ENCODE measurements at places on chromosomes 2 and 18.
A peak's percentile ranks its signal among the peaks of the same experiment; 100 is the strongest.

DNA sequence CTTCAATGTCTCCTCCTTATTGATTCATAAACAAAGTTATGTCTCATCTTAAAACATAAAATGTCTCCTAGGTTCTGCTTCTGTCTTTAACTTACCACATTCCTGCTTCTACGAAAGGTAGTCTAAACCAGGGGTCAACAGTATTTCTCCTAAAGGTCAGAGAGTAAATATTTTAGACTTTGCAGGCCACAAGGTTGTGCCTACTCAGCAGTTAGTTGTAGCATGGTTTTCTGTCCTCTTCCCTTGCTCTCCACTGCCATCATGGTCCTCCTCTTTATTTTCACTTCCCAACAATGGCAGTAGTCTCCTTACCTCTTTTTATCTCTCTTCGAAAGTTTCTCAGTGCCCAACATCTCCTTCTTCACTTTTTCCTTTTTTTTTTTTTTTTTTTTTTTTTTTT lies 68.3 kb upstream of the LRP1B start:
- H3K27ac ChIP-seq: no peak overlapping the region
- H3K4me3 ChIP-seq: no peak overlapping the region
- no peaks in the 10 kb centered on the region for H3K4me1 ChIP-seq
- DNase-seq: no peak
- H3K27me3 ChIP-seq: no peaks in the 10 kb centered on the region

DNA sequence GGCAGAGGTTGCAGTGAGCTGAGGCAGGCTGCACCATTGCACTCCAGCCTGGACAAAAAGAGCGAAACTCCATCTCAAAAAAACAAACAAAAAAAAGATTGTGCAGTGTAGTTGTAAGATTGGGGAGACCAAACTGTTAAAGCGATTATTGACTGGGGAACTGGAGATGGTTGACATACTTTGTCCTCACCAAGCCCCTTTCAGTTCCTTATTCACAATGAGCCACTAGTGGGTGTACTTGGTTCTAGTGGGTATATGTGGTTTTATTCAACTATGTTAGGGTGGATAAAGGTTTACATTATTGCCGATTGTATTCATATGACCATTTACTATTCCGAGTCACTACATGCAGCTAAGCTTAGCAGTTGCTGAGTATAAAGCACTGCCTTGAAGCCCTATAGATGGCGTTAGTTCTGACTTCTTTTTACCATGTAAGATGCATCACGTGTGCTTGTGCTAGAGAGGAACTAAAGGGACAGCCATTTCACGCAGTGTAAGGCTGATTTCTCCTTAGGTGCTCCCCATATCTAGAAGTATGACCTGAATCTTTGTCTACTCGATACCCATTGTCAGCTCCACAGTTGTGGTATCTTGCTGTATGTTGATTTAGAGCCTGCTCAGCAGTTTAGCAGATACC lies 12.1 kb downstream of the EIF4E2 start:
- H3K36me3 ChIP-seq: peaks cover 59% of the 10 kb centered on the region
- H3K27ac ChIP-seq: no peak overlapping the region
- H3K27me3 ChIP-seq: no peaks in the 10 kb centered on the region
- no peak overlapping the region for H3K4me3 ChIP-seq
- DNase-seq: no peak

GRCh38 chr18:54813977-54814565 lies 14.2 kb upstream of the RAB27B start:
- peaks cover 7% of the 10 kb centered on the region for H3K27me3 ChIP-seq
- no peak overlapping the region for H3K27ac ChIP-seq
- H3K4me3 ChIP-seq: no peak overlapping the region
- H3K4me1 ChIP-seq: peaks cover 14% of the 10 kb centered on the region

- peaks cover 70% of the 10 kb centered on the region for H3K4me1 ChIP-seq
- H3K27me3 ChIP-seq: no peaks in the 10 kb centered on the region
- peaks cover 32% of the 10 kb centered on the region for H3K36me3 ChIP-seq
- H3K27ac ChIP-seq: no peak overlapping the region
- DNase-seq: no peak
Measured at GRCh38 chr2:197273485-197273884, 37.1 kb downstream of the ANKRD44 start.

- no peaks in the 10 kb centered on the region for H3K36me3 ChIP-seq
- H3K4me3 ChIP-seq: no peak overlapping the region
- peaks cover 5% of the 10 kb centered on the region for H3K27me3 ChIP-seq
- no peak overlapping the region for H3K27ac ChIP-seq
Measured at GRCh38 chr2:23600346-23600745, 215.4 kb downstream of the KLHL29 start.

GRCh38 chr18:34207344-34207851 lies 17.3 kb downstream of the NOL4 start:
- DNase-seq: no peak
- no peak overlapping the region for H3K27ac ChIP-seq
- no peaks in the 10 kb centered on the region for H3K27me3 ChIP-seq
- no peaks in the 10 kb centered on the region for H3K36me3 ChIP-seq

- H3K4me1 ChIP-seq: no peaks in the 10 kb centered on the region
- H3K27ac ChIP-seq: no peak overlapping the region
- no peaks in the 10 kb centered on the region for H3K36me3 ChIP-seq
- no peaks in the 10 kb centered on the region for H3K27me3 ChIP-seq
- no peak for DNase-seq
Measured at GRCh38 chr2:222480497-222480896, 56.2 kb downstream of the SGPP2 start.

- no peaks in the 10 kb centered on the region for H3K27me3 ChIP-seq
- no peak overlapping the region for H3K27ac ChIP-seq
- H3K4me3 ChIP-seq: no peak overlapping the region
- H3K4me1 ChIP-seq: peaks cover 3% of the 10 kb centered on the region
Measured at GRCh38 chr2:54984476-54984875, 65.8 kb downstream of the RTN4 start.

DNA sequence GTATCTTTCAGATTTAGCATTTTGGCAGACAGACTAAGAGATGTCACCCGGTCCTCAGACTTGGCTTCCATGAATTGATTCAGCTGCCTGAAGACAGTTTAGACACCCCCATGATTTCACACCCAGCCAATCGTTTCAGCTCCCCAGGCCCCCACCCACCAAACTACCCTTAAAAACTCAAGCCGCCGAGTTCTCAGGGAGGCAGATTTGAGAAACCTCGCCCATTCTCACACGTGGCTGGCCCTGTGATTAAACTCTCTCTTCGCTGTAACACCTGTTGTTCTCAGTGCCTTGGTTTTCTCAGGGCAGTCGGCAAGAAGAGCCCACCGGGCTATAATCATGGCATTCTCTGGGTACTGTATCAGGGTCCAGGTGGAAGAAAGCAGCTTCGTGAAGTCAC lies 35.2 kb downstream of the UXS1 start:
- peak overlapping the region; percentile 81 for H3K4me3 ChIP-seq
- peak overlapping the region; percentile 98 for H3K27ac ChIP-seq
- H3K4me1 ChIP-seq: peaks cover 76% of the 10 kb centered on the region
- H3K36me3 ChIP-seq: peaks cover 81% of the 10 kb centered on the region
- no peaks in the 10 kb centered on the region for H3K27me3 ChIP-seq

GRCh38 chr18:51811883-51812282 lies 528.1 kb upstream of the DCC start:
- no peaks in the 10 kb centered on the region for H3K27me3 ChIP-seq
- H3K36me3 ChIP-seq: no peaks in the 10 kb centered on the region
- H3K4me3 ChIP-seq: no peak overlapping the region
- DNase-seq: no peak

DNA sequence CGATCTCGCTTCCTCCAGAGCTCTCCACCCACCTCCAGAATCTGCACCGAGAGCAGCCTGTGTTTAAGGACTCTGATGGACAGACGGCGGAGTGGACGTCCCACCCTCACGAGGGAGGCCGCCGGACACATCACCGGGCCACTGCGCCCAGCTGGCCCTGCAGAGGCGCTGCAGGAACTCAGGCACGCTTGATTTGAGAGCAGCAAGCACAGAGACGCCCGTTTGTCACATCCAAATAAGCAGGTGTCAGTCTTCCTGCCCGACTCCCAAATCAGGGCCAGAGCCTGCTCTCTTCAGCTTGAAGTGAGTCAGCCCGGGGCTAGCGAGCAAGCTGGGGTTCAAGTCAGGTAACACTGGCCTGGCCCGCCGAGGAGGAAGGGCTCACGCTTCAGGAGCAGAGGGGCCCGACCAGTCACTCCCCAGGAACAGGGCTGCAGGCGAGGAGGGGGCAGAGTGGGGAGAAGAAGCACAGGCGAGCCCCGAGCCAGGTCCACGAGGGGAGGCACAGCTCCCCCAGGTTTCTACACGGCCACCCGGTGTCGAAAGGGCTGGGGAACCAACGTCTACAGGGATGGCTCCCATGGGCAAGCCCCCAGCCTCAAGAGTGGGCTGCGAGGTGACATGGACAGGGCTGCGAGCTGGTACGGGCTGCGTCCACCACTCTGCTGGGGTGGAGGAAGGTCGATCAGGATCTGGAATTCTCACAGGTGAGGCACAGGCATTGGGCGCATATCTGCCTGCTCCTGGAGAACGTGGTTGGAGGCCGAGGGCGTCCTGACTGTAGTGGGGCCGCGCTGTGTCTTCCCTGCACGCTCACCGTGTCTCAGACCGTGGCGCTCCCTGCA lies 52.5 kb upstream of the CTDP1 start:
- H3K27ac ChIP-seq: no peak overlapping the region
- H3K4me1 ChIP-seq: peaks cover 8% of the 10 kb centered on the region
- no peaks in the 10 kb centered on the region for H3K36me3 ChIP-seq
- no peak overlapping the region for H3K4me3 ChIP-seq
- DNase-seq: no peak

GRCh38 chr2:28348149-28348567 lies 44.5 kb upstream of the FOSL2 start:
- H3K36me3 ChIP-seq: peaks cover 7% of the 10 kb centered on the region
- peak overlapping the region; percentile 87 for H3K27ac ChIP-seq
- DNase-seq: peak; percentile 78
- H3K4me3 ChIP-seq: peak overlapping the region; percentile 47
- peaks cover 25% of the 10 kb centered on the region for H3K27me3 ChIP-seq

DNA sequence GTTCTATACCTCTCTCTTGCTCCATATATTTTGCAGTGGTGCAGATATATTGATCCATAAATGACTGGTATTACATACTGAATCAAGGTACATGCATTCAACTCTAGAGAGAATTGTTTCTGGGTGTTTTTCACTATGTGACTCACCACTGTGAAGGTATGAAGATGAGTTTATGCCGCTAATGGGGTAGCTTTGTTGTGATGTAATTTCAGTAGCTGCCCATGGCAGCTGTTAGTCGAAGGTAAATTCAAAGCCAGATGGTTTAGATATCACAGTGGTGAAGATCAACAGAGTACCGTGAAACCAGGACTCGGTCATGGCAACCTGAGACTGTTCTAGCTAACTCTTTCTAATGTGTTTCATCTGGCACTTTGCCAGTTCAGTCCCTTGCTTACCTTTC lies 50.4 kb downstream of the PKP4 start:
- H3K4me1 ChIP-seq: no peaks in the 10 kb centered on the region
- no peak for DNase-seq
- H3K4me3 ChIP-seq: no peak overlapping the region
- no peaks in the 10 kb centered on the region for H3K27me3 ChIP-seq
- no peaks in the 10 kb centered on the region for H3K36me3 ChIP-seq

- H3K4me1 ChIP-seq: peaks cover 55% of the 10 kb centered on the region
- H3K27me3 ChIP-seq: peaks cover 9% of the 10 kb centered on the region
- peak overlapping the region; percentile 58 for H3K27ac ChIP-seq
- no peak for DNase-seq
- H3K36me3 ChIP-seq: peaks cover 42% of the 10 kb centered on the region
Measured at GRCh38 chr2:149586063-149586462, 1.5 kb downstream of the MMADHC start.

- H3K4me1 ChIP-seq: no peaks in the 10 kb centered on the region
- H3K27me3 ChIP-seq: no peaks in the 10 kb centered on the region
- no peaks in the 10 kb centered on the region for H3K36me3 ChIP-seq
- DNase-seq: no peak
- H3K27ac ChIP-seq: no peak overlapping the region
Measured at GRCh38 chr2:187365315-187365714, 82.7 kb downstream of the CALCRL start.

- no peaks in the 10 kb centered on the region for H3K4me1 ChIP-seq
- H3K27ac ChIP-seq: no peak overlapping the region
- peaks cover 26% of the 10 kb centered on the region for H3K27me3 ChIP-seq
- H3K4me3 ChIP-seq: no peak overlapping the region
- no peaks in the 10 kb centered on the region for H3K36me3 ChIP-seq
Measured at GRCh38 chr2:60505880-60506260, 47.6 kb downstream of the BCL11A start.

DNA sequence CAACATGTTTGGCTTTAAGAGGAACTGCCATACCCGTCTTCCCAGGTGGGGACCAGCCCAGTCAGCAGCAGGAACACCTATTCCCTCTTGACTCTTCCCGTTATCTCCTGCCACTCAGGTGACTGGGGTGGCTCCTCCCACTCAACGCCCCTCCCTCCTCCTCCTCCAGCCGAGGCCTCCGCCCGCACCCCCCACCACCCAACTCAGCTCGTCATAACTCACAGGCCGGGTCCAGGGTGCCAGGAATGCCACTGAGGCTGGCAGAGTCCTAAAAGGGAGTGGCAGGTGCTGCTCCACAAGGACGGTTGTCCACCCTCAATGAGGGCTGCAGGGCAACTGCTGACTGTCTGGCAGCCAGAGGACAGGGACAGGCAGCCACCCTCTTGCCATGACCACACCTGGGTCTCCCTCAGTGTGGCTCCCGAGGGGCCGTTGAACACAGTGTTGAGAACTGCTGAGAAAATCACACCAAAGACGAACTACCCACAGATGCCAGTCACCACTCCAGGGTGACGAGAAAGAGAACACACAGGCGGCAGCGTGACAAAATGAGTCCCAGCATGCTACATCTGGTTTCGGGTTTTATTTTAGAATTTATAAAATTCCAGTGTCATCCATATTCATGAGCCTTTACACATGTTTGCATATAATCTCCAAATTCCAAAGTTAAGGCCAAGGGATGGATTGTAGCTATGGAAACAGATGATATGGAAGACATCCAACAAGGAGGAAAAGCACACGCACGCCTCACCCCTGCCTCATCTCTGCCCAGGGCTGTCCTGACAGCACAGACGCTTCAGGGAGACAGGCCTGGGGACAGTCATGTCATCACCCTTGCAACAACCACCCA lies 38.5 kb downstream of the ANO7 start:
- peaks cover 5% of the 10 kb centered on the region for H3K4me1 ChIP-seq
- no peak for DNase-seq
- H3K27me3 ChIP-seq: peaks cover 5% of the 10 kb centered on the region
- no peak overlapping the region for H3K27ac ChIP-seq
- no peak overlapping the region for H3K4me3 ChIP-seq

DNA sequence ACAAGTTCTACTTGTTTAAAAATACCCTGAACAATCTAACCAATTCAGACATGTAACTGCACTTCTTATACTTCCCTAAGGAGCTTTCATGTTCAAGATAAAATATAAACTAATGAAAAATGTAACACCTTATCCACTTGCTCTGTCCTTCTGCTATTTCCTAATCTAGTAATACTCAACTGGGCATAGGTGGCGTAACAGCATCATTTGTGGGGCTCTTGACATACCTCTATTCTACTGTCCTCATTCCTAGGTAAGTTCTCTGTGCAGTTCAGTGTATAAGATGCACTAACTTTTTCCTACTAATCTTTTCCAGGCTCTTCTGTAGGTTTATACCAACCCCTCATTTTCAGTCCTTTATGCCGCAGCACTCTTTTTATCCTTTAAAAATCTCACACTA lies 36.7 kb downstream of the PRKD3 start:
- H3K4me3 ChIP-seq: no peak overlapping the region
- no peak overlapping the region for H3K27ac ChIP-seq
- no peaks in the 10 kb centered on the region for H3K27me3 ChIP-seq
- H3K36me3 ChIP-seq: peaks cover 7% of the 10 kb centered on the region

Measured in activated naive CD4-positive, alpha-beta T cell treated with anti-CD3 and anti-CD28 coated beads, Interleukin-2, amount 10 ng/mL, durations not matched to agents 7 days and 5 days (primary cell).